ENCODE measurements at places on chromosomes 16 and 17.

DNA sequence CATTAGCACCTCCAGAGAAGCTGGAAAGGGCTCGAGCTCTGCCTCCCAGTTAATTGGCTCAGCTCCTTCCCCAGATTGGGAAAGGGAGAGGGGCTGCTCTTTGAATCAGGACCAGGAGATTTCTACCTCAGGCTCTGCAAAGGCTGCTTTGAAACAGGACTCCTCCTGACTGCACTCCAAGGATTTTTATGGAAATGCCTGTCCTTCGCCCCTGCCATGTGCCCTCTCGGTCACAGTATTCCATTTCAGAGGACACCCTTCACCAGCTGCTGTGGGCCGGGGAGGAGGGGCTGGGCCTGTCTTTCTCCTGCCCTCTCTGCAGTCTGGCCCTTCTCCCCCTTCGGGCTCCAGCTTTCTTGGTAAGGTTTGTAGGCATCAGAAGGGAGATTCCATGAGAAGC, 13.6 kb downstream of the MRM1 start:
- DNase-seq: no peak

DNA sequence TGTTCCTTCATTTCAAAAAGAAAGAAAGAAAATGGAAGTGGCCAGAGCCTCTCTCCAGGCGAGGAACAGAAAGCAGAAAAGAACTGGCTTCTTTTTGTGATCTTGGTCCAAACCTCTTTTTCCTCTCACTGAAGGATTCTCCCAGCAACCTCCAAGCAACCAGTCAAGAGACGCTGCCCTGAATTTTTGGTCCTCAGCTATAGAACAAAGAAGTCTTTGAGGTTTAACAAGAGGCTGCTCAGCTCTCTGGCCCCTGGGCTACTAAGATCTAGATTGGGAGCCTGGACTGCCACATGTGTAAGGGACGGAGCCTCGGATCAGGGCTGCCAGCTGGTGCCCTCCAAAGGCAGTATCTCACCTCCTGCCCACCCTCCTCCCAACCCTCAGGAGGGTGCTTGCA, 62.6 kb downstream of the AXIN2 start:
- no peak for DNase-seq

GRCh38 chr17:44444735-44445105, 55.3 kb upstream of the ITGA2B start:
- no peak for DNase-seq

- DNase-seq: no peak
Observed at GRCh38 chr17:77459018-77459755, 318.4 kb downstream of the SEC14L1 start.

GRCh38 chr16:73056921-73057290, 9.0 kb upstream of the ZFHX3 start:
- DNase-seq: no peak

- DNase-seq: no peak
Observed at GRCh38 chr16:66590322-66590721, 11.1 kb downstream of the CMTM2 start.

DNA sequence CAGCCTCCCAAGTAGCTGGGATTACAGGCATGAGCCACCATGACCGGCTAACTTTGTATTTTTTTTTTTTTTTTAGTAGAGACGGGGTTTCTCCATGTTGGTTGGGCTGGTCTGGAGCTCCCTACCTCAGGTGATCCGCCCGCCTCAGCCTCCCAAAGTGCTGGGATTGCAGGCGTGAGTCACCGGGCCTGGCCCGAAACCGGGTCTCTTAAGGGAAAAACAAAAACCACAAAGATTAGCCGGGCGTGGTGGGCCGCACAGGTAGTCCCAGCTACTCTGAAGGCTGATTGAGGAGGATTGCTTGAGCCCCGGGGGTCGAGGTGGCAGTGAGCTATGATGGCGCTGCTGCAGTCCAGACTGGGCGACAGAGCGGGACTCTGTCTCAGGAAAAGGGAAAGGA, 19.9 kb upstream of the RBL2 start:
- DNase-seq: no peak

DNA sequence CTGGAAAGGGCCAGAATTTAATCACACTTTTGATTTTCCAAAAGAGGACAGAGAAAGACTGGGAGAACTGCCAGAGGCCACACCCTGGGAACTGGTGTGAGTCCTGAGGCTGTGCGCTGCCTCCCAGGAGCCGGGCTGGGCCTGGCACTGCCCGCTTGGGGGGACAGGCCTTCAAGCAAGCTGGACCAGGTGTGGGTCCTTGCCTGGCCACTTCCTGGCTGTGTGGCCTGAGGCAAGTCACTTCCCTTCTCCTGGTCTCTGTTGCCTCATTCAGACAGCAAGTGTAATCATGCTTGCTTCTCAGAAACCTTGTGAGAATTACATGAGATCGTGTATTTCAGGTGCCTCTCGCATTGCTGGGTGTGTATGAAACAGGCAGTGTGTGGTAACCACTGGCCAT, 143.0 kb downstream of the SNX29 start:
- no peak for DNase-seq

- DNase-seq: no peak
Observed at GRCh38 chr16:80827007-80827406, 22.6 kb upstream of the CDYL2 start.

DNA sequence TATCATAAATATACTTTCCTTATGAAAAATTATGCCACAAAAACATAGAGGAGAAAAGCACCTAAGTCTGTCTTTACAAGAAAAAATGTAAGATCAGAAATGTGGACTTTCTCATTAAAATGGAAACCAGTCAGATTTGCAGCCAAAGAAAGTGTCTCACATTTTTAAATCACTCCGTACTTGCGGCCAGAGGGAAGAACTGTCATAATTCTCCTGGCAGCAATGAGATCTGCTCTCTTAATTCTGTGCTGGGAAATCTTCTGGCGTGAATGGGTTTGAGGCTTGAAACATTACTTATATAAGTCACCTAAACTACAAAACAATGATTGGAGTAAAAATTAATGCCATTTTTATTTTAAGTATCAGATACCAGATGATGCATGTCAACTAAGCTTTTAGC, 10.7 kb downstream of the C16orf95 start:
- DNase-seq: no peak

GRCh38 chr16:20683812-20684211, 13.7 kb downstream of the ACSM1 start:
- no peak for DNase-seq

DNA sequence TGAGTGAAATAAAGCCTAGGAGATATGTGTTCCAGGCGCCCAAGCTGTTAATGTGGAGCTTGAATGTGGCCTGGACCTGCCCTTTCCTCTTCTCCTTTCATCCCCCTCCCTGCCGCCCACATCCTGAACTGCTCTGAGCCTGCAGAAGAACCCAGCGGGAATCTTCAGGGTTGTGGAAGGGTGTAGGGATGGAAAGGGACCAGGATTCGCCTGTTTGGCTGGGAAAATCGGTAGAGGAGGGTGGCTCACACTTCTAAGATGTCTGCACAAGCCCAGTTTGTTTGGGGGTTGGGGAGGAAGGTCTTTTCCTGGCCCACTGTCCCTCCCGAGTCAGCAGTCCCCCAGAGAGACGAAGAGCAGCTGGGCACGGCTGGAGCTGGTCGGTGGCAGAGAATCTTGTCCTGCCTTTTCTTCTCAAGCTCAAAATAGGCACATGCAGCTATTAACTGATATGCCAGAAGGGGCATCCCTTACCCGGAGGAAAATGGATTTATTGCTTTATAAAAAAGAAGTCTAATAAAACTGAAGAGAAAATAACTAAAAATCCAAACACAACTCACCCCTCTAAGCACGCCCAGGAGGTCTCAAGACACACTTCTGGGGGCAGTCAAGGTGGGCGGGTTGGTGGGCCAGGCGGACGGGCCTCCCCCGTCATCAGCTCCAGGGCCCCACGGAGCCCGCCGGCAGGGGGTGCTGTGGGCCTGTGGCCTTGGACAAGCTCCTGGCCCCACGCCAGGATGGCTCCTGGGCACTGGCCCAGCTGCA, 11.5 kb upstream of the PITPNA start:
- DNase-seq: peak; percentile 36

- DNase-seq: no peak
Observed at GRCh38 chr16:51666821-51667220, 515.8 kb upstream of the SALL1 start.

- no peak for DNase-seq
Observed at GRCh38 chr16:75087375-75087979, 29.1 kb downstream of the LDHD start.

DNA sequence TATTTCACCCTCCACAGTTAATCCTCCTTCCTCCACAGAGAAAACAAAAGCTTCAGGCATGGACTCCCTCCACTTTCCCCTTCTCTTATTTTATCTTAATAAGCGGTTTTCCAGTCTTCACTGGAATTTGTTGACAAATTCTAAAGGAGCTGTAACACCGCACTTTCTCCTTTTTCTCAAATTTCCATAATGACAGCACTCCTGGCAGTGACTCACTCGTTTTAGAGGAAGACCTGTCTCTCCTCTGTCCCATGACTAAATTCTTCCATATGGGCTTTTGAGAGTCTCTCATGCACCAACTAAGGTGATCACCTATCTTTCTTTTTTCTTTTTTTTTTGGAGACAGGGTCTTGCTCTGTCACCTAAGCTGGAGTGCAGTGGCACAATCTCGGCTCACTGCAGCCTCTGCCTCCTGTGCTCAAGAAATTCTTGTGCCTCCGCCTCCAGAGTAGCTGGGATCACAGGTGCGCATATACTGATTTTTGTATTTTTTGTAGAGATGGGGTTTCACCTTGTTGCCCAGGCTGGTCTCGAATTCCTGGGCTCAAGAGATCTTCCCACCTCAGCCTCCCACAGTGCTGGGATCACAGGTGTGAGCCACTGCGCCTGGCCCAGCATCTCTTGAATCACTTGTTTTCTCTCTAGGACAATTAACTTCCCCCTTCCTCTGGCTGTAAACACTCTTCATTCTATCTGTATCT, 7.7 kb downstream of the ITGAM start:
- no peak for DNase-seq

DNA sequence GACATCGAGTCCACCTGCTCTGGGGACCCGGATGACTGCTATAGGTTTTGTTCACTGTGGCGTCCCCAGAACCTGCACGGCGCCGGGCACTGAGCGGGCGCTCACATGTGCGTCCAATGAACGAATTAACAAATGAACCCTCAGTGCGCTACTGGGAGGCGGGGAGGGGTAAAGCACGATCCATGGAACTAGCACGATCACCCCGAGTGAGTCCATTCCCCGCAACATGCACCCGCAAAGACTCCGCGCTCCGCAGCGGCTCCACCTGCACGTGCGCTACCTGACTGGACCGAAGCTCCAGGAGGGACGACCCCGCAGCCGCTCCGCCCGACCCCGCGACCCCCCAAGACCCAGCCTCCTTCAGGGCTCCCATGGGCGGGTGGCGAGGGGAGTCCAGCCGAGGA, 491 bp downstream of the TRAP1 start:
- DNase-seq: peak; percentile 8

DNA sequence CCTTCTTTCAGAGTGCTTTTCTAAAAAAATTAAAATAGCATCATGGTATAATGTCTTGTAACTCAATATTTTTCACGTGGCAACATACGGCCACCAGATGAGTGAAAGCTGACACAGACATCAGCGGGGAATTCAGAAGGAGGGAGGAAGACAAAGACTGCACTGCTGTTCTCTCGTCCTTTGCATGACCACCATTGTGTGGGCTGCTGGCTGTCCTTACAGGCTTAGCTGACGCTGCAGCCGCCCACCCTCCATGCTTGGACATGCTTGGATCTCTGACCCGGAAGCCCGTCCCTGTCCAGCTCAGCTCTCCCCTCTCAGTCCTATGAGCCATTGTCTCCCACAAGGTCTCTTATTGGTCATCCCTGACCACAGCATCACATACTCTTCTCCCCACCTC, 11.4 kb upstream of the MLYCD start:
- no peak for DNase-seq

DNA sequence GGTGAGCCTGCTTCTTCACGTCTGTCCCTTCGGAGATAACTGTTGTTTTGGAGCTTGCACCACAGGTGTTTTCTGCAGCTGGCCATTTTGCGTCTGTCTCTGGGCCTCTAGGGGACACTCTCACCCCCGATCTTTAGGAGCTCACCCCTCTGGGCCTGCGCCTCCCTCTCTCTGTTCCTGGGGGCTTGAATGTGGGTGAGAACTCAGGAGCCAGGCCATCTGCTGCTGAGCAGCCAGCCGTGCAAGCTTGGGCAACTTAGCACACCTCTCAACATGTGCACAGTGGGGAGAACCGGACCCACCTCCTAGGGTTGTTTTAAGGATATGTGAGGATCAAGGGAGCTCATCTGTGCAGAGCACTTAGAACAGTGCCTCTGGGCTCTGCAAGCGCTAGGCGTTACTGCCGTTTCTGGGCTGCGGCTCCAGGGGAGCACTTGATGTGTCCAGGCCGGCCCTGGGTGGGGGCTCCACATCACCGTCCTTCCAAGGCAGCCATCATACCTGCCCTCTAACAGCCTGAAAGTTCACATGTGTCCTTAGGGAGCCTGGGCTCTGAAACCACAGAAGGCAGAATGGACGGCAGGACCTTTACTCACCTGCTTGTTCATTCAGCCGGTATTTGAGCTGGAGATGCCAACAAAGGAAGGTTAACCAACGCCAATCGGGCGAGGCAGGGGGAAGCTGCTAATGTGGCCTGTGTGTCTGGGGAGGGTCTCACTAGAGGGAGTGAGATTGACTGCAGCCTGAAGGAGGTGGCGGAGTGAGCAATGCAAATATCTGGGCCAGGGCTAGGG, 66.3 kb downstream of the MRC2 start:
- no peak for DNase-seq

- DNase-seq: no peak
Observed at GRCh38 chr17:74785981-74786360, 9.8 kb upstream of the NAT9 start.

DNA sequence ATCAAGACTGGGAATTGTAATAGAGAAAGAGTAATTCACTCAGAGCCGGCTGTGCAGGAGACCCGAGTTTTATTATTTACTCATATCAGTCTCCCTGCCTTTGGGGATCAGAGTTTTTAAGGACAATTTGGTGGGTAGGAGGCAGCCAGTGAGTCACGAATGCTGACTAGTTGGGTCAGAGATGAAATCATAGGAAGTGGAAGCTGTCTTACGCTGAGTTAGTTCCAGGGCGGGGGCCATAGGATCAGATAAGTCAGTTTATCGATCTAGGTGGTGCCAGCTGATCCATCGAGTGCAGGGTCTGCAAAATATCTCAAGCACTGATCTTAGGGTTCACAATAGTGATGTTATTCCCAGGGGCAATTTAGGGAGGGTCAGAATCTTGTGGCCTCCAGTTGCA, 20.2 kb upstream of the GUCY2D start:
- DNase-seq: no peak

DNA sequence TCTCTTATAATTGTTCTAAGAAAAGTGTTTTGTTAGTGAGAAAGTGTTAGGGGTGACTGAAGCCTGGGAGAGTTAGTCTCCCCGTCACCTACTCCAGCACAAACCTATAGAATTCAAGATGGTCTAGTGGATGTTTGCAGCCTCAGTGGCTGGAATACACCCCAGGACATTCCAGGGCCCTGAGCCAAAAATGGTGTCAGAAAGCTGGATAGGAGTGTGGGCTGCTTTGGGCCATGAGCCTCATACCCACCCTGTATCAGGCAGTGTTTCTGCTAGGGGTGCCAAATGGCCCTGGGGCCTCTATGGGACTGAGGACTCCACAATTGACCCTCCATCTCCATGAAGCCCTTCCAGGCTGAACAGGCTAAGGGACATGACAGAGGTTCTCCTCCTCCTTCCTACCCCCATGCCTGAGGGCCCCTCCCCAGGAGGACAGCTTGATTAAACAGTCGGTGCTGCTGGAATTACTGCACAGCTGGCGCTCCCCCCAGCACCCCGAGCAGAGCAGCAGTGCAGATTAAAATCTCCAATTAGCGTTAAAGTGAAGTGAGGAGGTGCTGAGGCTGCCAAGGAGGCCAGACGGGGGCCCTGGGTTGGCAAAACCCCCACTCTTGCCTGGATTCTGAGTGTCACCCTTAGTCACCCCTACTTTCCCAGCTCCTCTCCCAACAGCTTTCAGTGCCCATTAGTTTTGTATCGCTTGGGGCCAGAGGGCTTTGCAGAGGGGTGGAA, 59.1 kb downstream of the NEUROD2 start:
- DNase-seq: no peak
